ENCODE measurements at places on chromosomes 6 and 20. TPM values are rescaled to one million over a fixed set of nuclear protein-coding genes. Genes with fewer than 3 reads are reported as not detected.

CUTA gene
- 88.9 TPM for total RNA-seq

MYLK2 gene
- total RNA-seq = 0.13 TPM

RGS17 gene
- 1.1 TPM for total RNA-seq

TP53TG5 gene
- total RNA-seq = not detected

FABP7 gene
- total RNA-seq = not detected

PRDM1 gene
- 1.7 TPM for total RNA-seq

CST5 gene
- total RNA-seq = not detected

ADGB gene
- total RNA-seq = not detected

C2 gene
- 19.1 TPM for total RNA-seq

CDH26 gene
- 0.32 TPM for total RNA-seq

SEC63 gene
- total RNA-seq = 44.2 TPM

KHDC1L gene
- 0.26 TPM for total RNA-seq

DNAH8 gene
- under 0.01 TPM for total RNA-seq

PERP gene
- 28.5 TPM for total RNA-seq

TBXT gene
- total RNA-seq = not detected

KCNK15 gene
- 6.8 TPM for total RNA-seq

ZNF451 gene
- total RNA-seq = 78.9 TPM

SMPDL3A gene
- total RNA-seq = 15.1 TPM

SLC44A4 gene
- total RNA-seq = 0.22 TPM

VWA7 gene
- total RNA-seq = 1.9 TPM

ESR1 gene
- total RNA-seq = 3.4 TPM

SLC35F1 gene
- total RNA-seq = not detected

GPR6 gene
- not detected for total RNA-seq

EPB41L2 gene
- total RNA-seq = 267 TPM

ILRUN gene
- 36.2 TPM for total RNA-seq

CEBPB gene
- 54.5 TPM for total RNA-seq

CTAGE9 gene
- not detected for total RNA-seq

CARMIL1 gene
- 26.3 TPM for total RNA-seq

LGSN gene
- total RNA-seq = not detected

MCUR1 gene
- 11.6 TPM for total RNA-seq

FAM83D gene
- total RNA-seq = 12.8 TPM

NMBR gene
- not detected for total RNA-seq

FRK gene
- total RNA-seq = 1.0 TPM

PBOV1 gene
- not detected for total RNA-seq

CRISP2 gene
- total RNA-seq = not detected

MRPS18B gene
- 84.2 TPM for total RNA-seq

RTN4IP1 gene
- total RNA-seq = 5.8 TPM

Measured in articular chondrocyte of knee joint (primary cell).